ENCODE measurements at places on chromosomes 12 and 14. TPM values are rescaled to one million over a fixed set of nuclear protein-coding genes. Genes with fewer than 3 reads are reported as not detected.

Gene PUS1
- 21.9 TPM for total RNA-seq

Gene CCDC196
- total RNA-seq: not detected

Gene KRT73
- not detected for total RNA-seq

Gene TMTC1
- 39.3 TPM for total RNA-seq

Gene NEUROD4
- not detected for total RNA-seq

Gene SLC39A2
- not detected for total RNA-seq

- DNase-seq: peak; percentile 53
Measured at GRCh38 chr12:109744026-109744425, 30.4 kb downstream of the FAM222A start.

- no peak for DNase-seq
Measured at GRCh38 chr14:98963610-98964009, 308.4 kb downstream of the BCL11B start.

- DNase-seq: peak; percentile 20
Measured at GRCh38 chr14:101716956-101717662, 44.4 kb upstream of the PPP2R5C start.

DNA sequence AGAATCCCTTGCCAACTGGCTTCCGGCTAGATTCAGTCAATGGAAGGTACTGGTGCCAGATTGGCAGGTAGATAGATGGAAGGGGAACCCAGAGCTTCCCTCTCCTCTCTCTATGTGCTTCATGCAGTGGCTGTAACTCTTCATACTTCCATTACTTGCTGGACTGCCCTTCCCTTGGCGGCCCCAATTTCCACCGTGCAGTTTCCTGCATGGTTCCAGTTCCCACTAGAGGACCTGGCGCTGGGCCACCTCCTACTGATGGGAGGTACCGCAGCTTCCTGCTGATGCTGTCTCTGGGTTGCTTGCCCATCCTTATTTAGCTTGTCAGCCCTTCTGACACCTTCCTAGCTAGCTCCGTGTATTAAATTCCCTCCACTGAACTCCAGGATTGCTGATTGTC, 226.4 kb downstream of the ANO2 start:
- no peak for DNase-seq

GRCh38 chr12:103012884-103013283, 55.4 kb downstream of the ASCL1 start:
- no peak for DNase-seq
